ENCODE measurements at places on chromosomes 2 and 18.

- DNase-seq = no peak
Measured at GRCh38 chr2:165839610-165840009, 45.6 kb upstream of the GALNT3 start.

DNA sequence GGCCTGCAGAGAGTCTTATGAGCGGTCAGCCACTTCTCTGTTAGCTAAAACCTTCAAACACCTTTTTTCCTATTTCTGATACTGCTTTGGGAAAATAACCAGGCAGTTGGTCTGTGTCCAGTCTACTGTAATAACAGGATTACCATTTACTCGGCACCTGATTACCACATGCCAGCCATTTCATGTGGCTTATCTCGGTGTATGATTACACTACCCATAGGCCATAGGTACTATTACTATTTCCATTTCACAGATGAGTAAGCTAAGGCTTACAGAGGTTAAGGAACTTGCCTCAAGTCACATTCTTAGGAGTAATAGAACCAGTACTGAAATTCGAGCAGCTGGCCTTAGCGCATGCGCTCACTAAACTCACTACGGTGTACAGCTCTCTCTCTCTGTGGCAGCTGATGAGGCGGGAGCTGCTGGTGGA lies 147.2 kb upstream of the L3MBTL4 start:
- no peak for DNase-seq

- no peak for DNase-seq
Measured at GRCh38 chr2:220786216-220786615, 785.9 kb downstream of the EPHA4 start.

DNA sequence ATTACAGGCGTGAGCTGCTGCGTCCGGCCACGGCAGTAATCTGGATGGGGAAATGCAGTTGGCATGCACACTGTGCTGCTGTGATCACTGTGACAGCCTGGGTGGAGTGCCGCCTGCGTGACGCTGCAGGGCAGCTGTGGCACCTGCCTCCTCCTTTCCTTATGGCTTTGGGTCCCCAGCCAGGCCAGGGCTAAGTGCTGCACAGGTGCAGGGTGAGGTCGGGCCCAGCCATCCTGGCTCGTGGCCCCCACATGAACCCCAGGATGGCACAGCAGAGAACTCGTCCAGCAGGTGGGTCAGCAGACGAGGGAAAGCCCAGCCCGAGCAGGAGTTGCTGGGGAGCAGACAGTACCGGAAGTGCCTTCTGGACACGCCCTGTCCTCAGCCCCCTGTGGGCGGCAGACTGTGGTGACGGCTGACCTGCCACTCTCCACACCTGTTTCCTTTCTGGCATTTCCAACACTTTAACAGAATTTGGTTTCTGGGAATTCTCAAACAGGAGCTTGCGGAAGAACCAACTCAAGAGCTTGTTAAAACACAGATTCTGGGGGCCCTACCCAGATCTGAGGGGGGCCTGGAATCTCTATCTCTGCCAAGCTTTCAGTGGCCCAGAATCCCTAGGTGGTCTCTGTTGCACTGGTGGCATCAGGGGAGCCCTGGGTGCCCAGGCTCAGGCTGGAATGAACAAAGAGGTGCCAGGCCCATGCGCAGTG lies 16.9 kb downstream of the HS1BP3 start:
- DNase-seq = no peak

- no peak for DNase-seq
Measured at GRCh38 chr2:158692372-158693103, 102.6 kb upstream of the DAPL1 start.

Measured in activated T-helper 1 cell treated with anti-CD3 and anti-CD28 coated beads, Interleukin-2, amount 50 U/mL, for 16 hours (primary cell).